ENCODE measurements at places on chromosomes 6 and 20. TPM values are rescaled to one million over a fixed set of nuclear protein-coding genes. Genes with fewer than 3 reads are reported as not detected.

Gene OR2B6
- not detected for total RNA-seq

DNA sequence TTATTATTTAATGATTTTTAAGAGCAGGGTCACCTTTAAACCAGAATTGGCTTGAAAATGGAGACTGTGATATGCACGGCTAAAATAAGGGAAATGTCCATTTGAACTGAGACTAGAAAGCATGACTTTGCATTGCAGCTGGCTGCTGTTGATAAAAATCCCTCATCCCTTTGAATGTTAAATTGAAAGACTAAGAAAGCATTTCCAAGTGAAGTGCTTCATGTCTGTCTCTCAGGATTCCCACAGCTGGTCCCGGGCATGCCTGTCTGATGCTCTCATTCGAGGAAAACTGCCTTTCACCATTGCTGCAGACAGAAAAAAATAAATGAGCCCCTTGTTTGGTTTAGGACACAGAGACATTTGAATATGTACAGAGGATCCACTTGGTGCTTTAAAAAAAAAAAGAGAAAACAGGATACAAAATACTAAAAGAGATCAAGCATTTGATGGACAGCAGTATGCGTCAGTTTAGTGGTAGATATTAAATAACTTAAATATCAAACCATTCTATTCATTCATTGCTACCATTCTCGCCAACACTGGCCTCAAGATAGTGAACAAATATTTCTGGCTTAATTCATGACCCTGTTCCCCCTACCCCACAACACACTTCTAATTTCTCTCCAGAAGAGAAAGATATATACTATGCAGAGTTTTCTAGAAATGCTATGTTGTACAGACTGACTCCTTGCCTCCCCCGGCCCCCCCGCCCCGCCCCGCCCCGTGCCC lies 55.0 kb downstream of the TBC1D7 start:
- DNase-seq: no peak

Gene CLDN20
- total RNA-seq: not detected

GRCh38 chr6:137910424-137910834 lies 43.4 kb downstream of the TNFAIP3 start:
- DNase-seq: no peak

- DNase-seq: no peak
Observed at GRCh38 chr20:1526310-1526709, 31.2 kb downstream of the SIRPD start.

DNA sequence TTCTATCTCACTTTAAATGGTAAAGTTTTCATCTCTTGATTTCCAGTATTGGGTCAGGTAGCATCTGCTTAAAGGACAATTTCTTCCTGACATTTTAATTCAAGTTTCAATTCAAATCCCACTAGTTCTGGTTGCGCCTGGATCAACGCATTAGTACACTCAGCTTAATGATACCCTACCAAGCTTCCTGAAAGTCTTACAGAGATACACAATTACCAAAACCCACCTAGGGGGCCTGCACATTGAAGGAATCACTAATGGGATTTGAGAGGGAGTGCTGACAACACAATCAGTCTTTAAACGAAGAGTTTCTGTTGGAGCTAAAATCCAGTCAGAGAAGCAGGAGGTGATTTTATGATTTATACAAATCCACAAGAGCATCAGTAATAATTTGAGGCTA lies 293.0 kb downstream of the PHF3 start:
- no peak for DNase-seq

- DNase-seq: no peak
Observed at GRCh38 chr6:71287038-71287437, 1.6 kb upstream of the OGFRL1 start.

Data from H7 (cell line).